Choroid plexus epithelial cell (primary cell): ENCODE measurements at places on chromosomes 5 and 9.

- DNase-seq = no peak
These were observed 2.7 kb downstream of the KLF4 start for GRCh38 chr9:107486674-107487520.

GRCh38 chr5:58117542-58117941 lies 342.3 kb downstream of the PLK2 start:
- DNase-seq = no peak

DNA sequence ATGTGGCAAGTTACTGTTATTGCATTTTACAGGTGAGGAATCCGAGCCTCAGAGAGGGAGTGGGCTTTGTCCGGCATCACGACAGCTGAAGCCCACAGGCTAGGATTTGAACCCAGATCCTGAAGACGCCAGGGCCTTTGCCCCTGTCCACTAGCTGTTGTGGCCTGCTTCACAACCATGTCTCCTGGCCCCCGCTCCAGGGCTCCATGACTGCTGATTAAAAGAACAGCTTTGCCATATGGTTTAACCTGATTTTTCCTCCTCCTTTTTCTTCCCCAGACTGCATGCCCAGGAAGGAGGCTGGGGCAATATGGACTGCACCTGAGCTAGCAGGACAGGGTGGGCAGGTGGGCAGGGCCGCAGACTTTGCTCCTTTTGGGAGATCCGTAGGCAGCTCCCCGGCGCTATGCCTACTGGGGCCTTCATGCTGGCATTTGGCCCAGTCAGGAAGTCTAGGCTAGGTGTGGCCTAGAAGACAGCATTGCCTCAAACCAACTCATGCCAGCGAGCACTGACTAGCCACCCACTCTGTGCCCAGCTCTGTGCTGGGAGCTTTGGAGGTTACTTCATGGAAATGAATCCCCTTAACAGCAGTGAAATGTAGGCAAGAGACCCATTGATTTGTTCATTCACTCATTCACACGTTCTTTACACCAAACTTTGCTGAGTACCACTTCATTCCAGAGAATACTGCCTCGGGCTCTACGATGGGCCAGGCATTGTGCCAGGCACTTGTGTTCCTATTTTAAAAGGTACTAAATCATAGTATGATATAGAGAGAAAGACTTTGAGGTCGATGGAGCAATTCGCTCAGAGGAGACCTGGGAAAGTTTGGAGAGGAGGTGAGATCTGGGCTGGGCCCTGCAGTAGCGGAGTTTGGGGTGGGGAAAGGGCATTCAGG lies 94.3 kb upstream of the CPEB4 start:
- DNase-seq = no peak

GRCh38 chr5:171541341-171541776 lies 121.9 kb downstream of the FGF18 start:
- DNase-seq = no peak

DNA sequence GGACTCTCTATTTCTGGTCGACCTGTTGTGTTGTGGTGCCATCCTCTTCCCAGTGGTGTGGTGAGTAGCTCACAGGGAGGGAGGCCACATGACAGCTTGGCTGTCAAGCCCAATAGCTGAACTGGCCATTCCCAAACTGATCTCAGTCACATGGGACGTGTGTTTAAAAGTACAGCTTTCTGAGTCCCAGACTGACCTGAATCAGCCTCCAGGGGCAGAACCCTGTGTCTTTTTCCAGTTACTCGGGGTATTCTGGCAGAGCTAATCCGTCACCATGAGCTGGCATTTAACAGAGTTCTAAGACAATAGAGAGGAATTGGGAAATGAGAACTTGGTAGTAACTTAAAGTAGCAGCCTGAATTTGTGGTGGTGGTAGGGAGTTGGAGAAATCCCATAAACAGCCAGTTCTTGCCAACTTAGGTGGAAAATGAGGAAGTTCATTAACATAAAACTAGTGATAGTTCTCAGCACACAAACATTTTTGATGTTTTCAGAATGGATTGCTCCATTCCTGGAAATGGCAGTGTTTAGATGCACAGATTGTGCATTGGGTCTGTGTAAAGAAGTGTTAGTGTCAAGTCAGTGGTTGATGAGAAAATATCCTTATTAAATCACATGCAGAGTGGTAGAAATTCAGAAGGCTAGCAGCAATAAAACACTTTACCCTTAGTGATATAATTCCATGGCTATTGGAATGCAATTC lies 50.9 kb downstream of the GPR107 start:
- DNase-seq = no peak

DNA sequence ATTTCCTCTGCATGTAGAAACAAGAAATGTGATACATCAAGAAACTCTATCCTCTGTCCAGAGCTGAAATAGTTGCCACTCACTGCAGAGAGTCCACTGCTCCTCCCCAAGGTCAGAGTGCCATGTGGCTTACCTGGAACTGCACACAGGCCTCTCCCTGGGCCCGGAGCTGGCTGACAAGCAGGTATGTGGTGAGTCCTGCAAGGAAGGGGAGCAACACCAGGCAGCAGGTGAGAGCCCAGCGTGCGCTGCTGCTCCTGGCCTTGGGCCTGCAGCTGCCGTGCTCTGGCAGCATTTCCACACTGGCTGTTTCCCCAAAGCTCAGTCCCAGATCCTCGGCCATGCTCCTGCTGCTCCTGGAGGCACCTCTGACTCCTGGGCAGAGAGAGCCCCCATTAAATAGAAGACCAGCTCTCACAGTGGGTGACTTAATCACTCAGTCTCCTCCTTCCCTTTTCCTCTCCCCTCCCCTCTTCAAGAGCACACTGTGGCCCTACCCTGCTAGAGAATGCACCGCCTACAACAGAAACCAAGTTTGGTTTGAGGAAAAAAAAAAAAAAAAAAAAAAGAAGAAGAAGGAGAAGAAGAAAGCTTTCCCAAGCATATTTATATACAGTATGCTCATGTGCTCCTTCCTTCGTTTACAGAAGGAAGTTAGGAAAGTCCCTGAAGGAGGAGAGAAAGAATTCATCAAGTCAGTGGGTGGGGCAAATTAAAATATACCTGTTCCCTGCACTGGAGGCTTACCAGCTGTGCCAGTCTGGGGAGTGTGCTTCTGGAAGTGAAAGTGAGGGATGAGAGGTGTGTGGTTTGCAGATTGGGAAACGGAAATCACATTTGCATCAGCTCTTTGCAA lies at the start of gene TNFSF15:
TNFSF15 (minus strand) TSS at position 370 of the 856 bp plus-strand sequence; CDS start at position 343, 27 bp downstream.
- DNase-seq = peak; percentile 74
